ENCODE measurements at places on chromosomes 12 and 14.
A peak's percentile ranks its signal among the peaks of the same experiment; 100 is the strongest.

DNA sequence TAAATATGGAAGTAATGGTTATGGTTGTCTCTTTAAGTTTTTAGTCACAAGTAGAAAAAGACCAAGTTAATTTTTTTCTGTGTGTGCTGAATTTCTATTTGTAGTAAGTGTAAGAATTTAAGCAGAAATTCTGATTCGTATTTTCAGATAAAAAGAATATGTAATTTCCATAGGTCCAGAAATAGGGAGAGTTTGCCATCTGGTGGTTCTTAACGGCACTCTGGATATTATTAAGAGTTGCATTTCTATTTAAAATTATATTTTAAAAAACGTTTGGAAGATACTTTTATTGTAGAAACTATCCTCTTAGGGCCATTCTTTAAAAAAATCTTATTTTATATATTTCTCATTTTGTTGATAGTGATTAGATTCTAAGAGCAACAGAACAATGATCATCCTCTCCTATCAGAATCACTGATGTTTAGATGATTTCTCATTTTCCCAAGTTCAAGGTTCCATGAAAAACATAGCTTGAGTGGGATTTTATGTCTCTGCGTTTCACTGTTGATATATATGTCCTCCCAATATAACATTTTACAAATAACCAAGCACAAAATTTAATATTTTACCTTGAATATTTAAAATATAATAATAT lies 88.3 kb downstream of the LRRK2 start:
- DNase-seq: peak; percentile 26

GRCh38 chr14:99125113-99125512 lies 146.9 kb downstream of the BCL11B start:
- DNase-seq: no peak

- DNase-seq: no peak
These were observed 768 bp downstream of the OXA1L start for GRCh38 chr14:22767323-22767589.

GRCh38 chr12:643475-644302 lies 19.6 kb downstream of the NINJ2 start:
- peak; percentile 79 for DNase-seq

- DNase-seq: no peak
These were observed 47.1 kb downstream of the MDM2 start for GRCh38 chr12:68855111-68855510.

GRCh38 chr14:106872611-106873446 lies 1346.4 kb downstream of the TMEM121 start:
- peak; percentile 83 for DNase-seq

GRCh38 chr12:50186681-50187080 lies 19.5 kb upstream of the CERS5 start:
- DNase-seq: no peak

- no peak for DNase-seq
These were observed 925 bp upstream of the NANOG start for GRCh38 chr12:7788294-7788660.

DNA sequence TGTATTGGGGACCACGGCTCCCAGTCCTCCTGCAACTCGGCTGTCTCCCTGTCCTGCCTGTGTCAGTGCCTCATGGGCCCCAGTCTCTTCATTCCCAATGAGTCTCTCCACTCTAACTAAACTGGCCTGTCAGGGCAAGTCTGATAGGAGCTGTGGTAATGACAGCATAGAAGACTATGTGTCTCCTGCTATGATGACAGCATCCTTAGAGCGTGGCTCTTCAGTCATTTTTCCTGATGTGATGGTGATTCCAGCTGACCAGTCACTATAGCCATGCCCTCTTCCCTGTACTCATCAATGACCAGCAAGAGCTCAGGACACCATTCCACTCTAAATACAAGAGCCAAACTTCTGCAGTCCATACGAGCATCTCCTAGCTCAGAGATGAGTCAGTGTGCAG lies 339.8 kb downstream of the PCNX1 start:
- DNase-seq: no peak

DNA sequence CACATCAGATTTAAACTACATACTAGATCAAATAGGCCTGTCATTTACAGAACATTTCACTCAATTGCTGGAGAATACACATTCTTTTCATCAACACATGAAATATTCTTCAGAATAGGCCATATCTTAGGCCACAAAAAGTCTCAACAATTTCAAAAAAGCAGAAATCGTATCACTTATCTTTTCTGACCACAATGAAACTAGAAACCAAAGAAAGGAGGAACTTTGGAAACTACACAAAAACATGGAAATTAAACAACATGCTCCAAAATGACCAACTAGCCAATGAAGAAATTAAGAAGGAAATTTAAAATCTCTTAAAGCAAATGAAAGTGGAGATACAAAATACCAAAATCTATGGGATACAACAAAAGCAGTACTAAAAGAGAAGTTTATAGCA lies 35.1 kb downstream of the PARP11 start:
- DNase-seq: no peak

- no peak for DNase-seq
These were observed at the start of gene IFI27 for GRCh38 chr14:94110552-94111181. IFI27 (plus strand) TSS chr14:94110736.

- DNase-seq: no peak
These were observed 16.6 kb downstream of the RPH3A start for GRCh38 chr12:112808156-112808555.

GRCh38 chr12:69476276-69477017 lies 6.3 kb downstream of the FRS2 start:
- no peak for DNase-seq

DNA sequence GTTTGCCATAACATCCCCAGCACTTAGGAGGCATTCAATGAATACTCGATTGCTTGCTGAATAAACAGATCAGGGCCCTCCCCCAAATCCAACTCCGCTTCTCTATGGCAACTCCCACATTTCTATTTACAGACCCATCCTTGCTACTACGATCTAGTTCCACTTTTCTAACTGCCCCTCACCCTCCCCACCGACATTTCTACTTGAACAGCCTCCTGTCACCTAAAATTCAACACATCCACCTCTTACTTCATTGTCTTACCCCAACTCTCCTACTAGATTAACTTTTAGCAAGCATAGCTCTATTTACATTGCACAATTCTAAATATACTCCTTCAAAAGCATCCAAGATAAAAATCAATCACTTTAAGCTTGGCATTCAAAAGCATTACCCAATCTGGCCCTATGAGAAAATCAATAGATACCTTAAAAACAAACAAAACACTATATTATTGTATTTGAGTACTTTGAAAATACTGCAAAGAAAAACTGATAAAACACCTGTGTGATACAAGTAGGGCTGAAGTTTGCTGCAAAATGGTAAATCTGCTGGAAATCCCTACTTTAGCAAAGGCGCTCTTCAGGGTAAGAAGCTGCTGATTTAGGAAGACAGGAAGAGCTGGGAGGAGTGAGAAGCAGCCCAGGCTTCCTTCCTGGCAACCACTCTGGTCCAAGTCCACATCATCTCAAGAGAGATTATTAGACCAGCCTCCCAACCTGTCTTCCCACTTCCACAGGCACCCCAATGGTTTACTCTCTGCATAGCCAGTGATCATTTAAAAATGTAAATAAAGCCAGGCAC lies 96.4 kb downstream of the HECTD4 start:
- no peak for DNase-seq

- no peak for DNase-seq
These were observed 24.8 kb upstream of the PKP2 start for GRCh38 chr12:32921397-32921796.

DNA sequence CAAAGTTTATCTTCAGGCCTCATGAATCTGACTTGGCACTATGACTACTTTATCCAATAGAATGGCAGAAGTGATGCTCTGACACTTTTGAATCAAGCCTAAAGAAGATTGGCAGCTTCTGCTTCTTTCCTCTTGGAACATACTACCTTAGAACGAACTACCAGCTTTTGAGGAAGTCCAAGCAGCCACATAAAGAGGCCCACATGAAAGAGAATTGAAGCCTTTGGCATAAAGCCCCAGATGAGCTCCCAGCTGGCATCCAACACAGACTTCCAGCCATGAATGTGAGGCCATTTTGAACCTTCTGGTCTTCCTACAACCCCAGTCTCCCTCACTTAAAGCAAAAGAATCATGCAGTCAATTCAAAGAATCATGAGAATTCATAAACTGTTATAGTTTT lies 65.8 kb downstream of the EEA1 start:
- DNase-seq: no peak

GRCh38 chr12:45668641-45669040 lies 60.9 kb upstream of the ARID2 start:
- DNase-seq: no peak

DNA sequence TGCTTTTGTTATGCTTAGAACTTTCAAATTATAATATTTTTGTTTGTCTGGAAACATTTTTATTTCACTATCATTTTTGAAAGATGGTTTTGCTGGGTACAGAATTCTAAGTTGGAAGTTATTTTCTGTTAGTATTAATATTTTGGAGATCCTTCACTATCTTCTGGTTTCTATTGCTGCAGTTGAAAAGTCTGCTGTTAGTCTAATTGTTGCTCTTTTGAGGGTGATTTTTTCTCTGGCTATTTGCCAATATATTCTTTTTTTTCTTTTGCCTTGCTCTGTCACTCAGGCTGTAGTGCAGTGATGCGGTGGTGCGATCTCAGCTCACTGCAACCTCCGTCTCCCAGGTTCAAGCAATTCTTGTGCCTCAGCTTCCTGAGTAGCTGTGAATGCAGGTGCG lies 28.2 kb upstream of the ARID2 start:
- DNase-seq: no peak

GRCh38 chr12:55682087-55682796 lies 25.5 kb downstream of the ITGA7 start:
- DNase-seq: no peak

DNA sequence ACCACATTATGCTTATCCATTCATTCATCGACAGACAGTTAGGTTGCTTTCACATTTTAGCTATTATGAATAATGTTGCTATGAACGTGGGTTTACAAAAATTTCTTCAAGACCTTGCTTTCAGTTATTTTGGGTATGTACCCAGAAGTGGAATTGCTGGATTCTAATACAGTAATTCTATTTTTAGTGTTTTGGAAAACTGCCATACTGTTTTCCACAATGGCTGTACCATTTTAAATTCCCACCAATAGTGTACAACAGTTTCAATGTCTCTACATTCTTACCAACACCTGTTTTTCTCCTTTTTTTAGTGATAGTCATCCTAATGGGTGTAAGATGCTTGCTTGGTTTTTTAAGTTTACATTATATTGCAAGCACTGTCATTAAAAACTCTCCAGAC lies 147.5 kb downstream of the ZFP36L1 start:
- DNase-seq: no peak

DNA sequence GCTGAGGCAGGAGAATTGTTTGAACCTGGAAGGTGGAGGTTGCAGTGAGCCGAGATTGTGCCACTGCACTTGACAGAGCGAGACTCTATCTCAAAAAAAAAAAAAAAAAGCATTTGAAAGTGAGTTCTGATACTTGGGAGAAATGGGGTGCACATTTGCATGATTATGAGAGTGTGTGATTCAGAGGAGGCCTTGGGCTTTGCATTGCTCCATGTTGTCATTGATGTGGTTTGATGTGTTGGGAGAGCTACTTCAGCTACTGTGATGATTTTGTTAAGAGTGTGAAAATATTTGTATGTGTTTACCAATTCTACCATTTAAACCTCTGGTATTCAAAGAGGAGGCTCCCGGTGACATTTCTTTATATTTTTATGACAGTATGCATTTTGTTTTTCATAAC lies 24.4 kb downstream of the DRAM1 start:
- DNase-seq: no peak

DNA sequence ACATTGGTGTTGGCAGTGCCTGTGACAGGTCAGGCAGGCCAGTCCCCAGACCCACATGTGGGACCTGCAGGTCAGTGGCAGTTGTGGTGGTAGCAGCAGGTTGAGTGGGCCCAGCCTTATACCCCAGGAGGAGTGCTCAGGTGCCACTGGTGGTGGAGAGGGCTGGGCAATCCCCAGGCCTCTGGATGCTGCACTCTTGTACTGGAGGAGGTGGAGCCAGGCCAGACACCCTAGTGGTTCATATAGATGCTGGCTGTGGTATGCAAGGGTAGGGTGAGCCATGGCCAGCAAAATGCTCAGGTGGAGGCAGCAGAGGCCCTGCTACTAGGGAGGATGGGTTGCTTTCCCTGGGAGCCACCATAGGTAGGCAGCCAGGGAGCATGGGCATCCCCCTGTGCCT lies 190.4 kb upstream of the TMPO start:
- DNase-seq: no peak

GRCh38 chr12:3436461-3437065 lies 54.4 kb upstream of the PRMT8 start:
- no peak for DNase-seq

DNA sequence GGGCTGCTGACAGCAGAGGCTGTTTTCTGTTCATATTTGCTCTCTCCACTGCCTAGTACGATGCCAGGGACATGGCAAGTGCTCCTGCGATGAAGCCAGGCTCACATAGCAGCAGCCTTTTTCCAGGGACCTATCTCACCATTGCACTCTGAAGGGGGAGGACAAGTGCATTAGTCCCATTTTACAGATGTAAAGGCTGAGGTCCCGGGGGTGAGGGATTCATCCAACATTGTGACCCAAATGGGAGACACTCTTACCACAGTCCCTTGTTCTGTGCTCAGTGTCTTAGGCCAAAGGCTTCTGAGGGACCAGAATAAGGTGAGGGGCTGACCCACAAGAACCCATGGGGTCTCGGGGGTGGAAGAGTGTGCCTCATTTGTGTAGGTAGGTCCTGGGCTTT lies 21.6 kb upstream of the ESRRB start:
- no peak for DNase-seq

DNA sequence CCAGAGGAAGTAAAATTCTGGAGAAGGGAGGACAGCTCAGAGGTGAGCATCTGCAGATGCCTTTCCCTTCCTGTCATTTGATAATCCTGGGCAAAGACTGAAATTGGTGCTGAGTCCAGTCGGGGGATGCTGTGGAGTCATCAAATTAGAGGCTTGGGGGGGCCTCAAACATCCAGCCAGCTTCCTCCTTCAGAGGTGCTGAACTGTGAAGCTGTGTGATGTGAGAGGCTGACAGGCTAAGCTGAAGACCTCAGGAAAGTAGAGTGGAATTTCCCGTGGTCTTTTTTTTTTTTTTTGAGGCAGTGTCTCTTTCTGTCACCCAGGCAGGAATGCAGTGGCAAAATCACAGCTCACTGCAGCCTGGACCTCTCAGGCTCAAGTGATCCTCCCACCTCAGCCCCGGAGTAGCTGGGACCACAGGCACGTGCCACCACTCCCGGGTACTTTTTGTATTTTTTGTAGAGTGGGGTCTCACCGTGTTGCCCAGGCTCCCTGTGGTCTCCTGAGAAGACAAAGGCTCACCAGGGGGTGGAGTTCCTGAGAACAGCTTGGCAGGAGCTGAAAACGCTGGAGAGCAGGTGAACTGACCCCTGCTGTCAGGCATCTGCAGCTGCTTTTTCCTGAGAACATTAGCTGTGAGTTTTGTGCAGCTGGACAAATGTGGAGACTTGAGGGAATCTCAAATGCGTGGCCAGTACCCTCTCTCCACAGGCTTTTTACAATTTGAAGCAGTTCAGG lies 6.1 kb upstream of the TCL1B start:
- peak; percentile 45 for DNase-seq
